Fibroblast of lung (primary cell): ENCODE measurements at places on chromosomes 12 and 14.

DNA sequence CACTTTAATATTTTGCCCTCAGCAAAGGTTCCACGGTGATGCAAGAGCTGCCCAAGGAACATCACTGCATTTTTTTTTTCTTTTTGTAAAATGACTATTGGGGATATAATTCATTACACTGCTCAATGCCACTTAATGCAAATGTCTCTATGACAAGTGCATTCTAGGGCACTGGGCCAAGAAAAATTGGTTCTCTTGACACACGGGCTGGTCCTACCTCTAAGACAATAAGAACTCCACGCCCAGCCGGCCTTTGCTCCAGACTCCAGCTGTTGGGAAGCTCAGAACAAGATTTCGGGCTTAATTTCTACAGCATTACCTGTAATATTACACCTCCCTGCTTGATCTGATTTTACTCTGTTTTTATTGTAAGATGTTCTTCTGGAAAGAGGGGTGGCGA is 48.8 kb upstream of the VRK1 start:
- no peak for DNase-seq

GRCh38 chr14:45270031-45270430 is 17.0 kb upstream of the MIS18BP1 start:
- DNase-seq = no peak

GRCh38 chr12:77152623-77153193 is 87.3 kb upstream of the E2F7 start:
- DNase-seq = peak; percentile 57

DNA sequence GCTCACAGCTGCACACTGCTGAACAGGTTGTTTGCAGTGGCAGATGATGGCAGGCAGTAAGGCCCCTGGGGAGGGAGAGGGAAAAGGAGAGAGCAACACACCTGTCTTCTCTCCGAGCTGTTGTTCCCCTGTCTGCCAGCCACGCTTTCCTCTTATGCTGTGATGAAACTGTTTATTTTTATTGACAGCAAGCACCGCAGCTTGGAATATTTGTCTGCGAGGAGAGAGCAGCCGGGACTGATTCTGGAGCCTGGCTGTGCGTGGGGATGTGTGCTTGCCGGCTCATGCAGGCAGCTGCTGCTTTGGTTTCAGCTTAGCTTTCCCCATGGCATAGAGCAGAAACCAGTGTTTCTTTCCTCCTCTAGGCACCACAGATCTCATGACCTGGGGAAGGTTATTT is 58.7 kb upstream of the KCNA5 start:
- DNase-seq = no peak

- no peak for DNase-seq
Measured at GRCh38 chr12:54018468-54018984, 9.7 kb upstream of the HOXC6 start.

GRCh38 chr12:52815676-52816588 is 2.0 kb upstream of the KRT4 start:
- DNase-seq = no peak

- DNase-seq = peak; percentile 90
Measured at GRCh38 chr14:75279153-75279762, 630 bp downstream of the FOS start.

GRCh38 chr14:89310211-89310610 is 106.8 kb downstream of the FOXN3 start:
- no peak for DNase-seq

DNA sequence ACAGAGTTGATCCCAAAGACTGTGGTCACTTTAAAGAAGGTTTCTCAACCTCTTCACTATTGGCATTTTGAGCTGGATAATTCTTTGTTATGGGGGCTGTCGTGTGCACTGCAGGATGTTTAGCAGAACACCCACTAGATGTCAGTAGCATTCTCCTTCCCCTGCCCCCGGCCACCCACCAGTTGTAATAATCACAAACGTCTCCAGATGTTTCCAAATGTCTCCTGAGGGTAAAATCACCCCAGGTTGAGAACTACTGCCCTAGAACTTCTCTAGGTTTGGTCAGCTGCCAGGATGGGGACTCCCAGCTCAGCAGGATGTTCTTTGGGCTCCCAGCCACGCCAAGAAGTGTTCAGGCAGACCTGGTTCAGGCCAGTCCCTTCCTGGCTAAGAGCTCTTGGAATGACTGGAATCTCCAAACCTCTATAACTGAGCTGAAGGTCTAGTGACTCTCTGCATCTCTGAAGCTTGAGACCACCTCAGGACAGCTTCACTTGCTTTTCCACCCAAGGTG is 12.5 kb upstream of the AJUBA start:
- DNase-seq = peak; percentile 56

GRCh38 chr14:55819610-55820304 is 239.8 kb downstream of the KTN1 start:
- DNase-seq = no peak

GRCh38 chr14:102524451-102525218 is 15.1 kb upstream of the ANKRD9 start:
- peak; percentile 98 for DNase-seq

GRCh38 chr14:32933629-32934072 is 5.0 kb upstream of the NPAS3 start:
- DNase-seq = no peak

DNA sequence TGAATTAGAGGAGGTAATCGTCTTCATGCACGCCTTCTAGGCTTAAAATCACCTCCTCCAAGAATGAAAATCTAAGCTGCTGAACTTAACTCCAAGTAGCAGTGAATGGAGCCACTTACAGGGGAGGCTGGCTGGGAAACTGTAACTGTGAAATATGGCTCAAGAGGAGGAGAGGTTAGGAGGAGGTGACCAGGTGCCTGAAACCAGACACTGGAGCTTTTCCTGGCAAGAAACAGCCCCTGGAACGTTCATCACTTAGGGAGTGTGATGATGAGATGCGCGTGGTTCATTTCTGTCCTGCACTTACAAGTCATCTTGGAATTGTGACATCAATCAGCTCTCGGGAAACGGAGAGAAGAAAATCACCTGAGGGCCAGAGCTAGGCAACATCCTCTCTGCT is 62.3 kb upstream of the TMEM132C start:
- DNase-seq = no peak

- no peak for DNase-seq
Measured at GRCh38 chr12:119373666-119374065, 39.1 kb downstream of the CCDC60 start.

- DNase-seq = peak; percentile 13
Measured at GRCh38 chr12:82326905-82327503, 31.2 kb downstream of the CCDC59 start.

- peak; percentile 96 for DNase-seq
Measured at GRCh38 chr12:65948320-65949008, 124.2 kb downstream of the HMGA2 start.

DNA sequence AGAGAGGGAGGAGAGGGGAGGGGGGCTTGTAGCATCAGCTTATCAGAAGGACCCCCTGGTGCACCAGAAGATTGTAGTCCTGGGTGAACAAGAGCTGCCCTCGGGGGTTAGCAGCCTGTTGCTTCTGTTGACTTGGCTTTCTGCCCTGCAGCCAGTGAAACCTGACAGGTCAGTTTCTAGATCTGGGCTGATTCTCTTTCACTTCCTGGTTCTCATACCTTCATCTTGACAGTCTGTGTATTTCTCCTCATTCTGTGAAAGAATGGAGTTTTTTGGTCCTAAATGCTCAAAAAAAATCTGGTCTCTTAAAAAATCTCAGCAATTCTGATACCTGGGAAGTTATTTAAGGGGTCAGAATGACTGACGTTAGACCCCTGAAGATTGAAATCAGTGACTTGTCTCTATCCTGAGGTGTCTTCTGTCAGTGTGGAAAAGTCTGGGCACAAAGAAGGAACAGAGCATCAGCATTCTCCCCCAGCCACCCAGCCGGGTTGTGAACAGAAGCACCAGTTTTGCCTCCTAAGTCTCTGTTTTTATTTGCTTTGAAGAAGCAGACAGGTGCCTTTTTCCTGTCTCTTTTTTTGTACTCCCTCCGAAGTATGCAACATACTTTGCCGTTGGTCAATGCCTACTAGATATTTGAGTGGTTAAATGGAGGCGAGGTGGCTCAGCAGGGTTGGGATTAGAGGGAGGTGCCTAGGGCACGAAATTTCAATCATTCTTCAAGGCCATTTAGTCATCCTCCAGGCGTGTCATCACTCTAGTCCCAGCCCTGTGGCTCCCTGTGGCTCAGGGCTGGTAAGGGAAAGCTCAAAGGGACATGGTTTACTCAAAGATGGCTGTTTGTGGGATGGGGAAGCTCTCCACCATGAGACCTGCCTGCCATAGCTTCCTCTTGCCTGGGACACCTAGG is 24.0 kb downstream of the TTC9 start:
- no peak for DNase-seq

DNA sequence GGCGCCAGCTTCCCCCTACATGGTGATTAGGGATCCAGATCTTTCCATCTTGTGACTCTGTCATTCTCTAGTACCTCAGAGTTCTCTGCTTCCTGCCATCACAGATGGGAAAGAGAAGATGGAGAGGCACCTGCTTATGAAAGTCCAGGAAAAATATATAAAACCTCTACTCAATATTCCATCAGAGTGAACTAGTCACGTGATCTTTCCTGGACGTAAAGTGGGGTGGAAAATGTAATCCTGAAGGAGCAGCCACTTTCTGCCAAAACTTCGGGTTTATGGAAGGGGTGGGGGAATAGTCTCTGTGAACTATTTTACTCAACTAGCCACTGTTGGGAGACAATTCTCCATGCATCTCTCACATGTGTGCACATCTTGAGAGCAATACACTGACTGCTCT is 47.7 kb downstream of the STAB2 start:
- DNase-seq = no peak
